ENCODE measurements at places on chromosomes 2 and 18. TPM values are rescaled to one million over a fixed set of nuclear protein-coding genes. Genes with fewer than 3 reads are reported as not detected.

The KCNG2 gene
- 1.4 TPM for total RNA-seq

The DDX18 gene
- 36.6 TPM for total RNA-seq

The OTOS gene
- total RNA-seq = not detected

The XDH gene
- total RNA-seq = 0.06 TPM

The SERPINB10 gene
- total RNA-seq = 1.2 TPM

The RUFY4 gene
- total RNA-seq = 0.29 TPM

The TRIM43B gene
- total RNA-seq = 0.35 TPM

The CIB4 gene
- total RNA-seq = 0.29 TPM

The SMYD1 gene
- total RNA-seq = 30.2 TPM

The TDRD15 gene
- total RNA-seq = 0.06 TPM

Data from metanephros (tissue), 2 donors.